ENCODE measurements at places on chromosomes 16 and 17. TPM values are rescaled to one million over a fixed set of nuclear protein-coding genes. Genes with fewer than 3 reads are reported as not detected.

DNA sequence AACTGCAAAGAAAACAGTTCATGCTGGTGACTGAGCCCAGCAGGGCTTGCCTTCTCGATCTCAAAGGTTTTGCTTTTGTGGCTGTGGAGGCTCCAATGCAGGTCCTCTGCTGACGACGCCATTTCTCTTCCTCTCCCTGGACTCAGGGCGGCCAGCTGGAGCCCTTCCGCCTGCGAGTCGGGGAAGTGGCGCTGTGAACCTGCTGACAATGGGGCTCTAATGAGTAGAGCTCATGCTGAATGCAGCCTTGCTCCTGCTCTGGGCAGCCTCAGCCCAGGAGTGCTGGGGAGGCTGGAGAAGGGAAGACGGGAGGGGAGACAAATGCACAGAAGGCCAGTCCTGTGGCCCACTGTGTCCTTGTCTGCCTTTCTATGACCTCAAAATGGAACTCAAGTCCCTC lies 43.8 kb downstream of the VAC14 start:
- DNase-seq, result no peak

Gene ALOX12
- total RNA-seq, result not detected

DNA sequence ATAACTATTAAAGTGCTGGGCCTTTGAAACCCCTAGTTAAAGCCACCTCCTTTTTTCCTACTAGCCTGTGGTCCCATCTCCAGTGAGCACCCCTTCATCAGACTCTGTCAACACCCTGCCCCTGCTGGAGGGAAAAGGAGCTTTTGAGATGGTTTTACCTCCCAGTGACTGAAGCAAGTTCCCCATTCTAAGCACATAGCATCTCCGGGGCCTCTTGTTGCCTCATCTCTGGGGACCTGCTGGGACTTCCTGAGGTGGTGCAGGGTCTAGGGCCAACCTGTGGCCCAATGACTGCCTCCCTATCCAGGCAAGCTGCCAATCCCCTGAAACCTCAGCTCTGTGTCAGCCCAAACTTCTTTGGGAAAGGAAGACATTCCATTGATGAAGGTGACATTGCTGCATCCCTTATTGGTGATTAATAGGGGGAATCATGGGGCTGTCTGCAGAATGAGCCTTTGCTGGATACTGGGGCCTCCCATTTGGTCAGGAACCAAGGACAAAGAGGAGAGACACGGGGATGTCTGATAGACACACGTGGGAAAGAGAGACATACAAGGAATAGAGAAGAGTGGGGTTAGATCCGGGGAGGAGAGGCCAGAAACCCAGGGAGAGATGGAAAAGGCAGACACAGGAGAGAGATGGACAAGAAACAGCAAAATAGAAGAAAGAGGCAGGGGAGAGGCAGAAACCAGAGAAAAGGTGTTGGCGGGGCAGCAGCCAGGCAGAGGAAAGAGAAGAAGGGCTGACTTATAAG lies 2.4 kb downstream of the C1QL1 start:
- DNase-seq, result no peak

Gene UBE2I
- 77.4 TPM for total RNA-seq

Gene ETV4
- total RNA-seq, result 7.2 TPM

- no peak for DNase-seq
Measured at GRCh38 chr17:82296511-82297279, 20.7 kb downstream of the CD7 start.

Gene USP43
- total RNA-seq, result 2.1 TPM

DNA sequence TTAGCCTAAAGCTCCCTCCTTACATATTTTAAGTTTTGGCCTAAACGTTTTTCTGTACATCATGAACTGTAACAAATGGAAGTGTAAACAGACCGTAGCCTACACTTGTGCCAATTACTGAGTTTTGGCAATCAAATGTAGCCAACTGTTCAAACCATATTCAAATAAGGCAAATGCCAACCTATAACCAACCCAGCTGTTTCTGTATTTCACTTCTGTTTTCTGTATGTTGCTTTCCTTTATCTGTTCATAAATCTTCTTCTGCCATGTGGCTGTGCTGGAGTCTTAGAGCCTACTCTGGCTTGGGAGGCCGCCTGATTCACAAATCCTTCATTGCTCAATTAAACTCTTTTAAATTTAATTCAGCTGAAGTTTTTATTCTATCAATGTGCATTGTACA lies 6.9 kb upstream of the C16orf78 start:
- DNase-seq, result no peak

GRCh38 chr16:2498531-2499253 lies 15.1 kb upstream of the ATP6V0C start:
- no peak for DNase-seq

Gene CEP112
- total RNA-seq, result 9.6 TPM

Gene TMED6
- total RNA-seq, result not detected

Gene LHX1
- not detected for total RNA-seq

Gene HBM
- not detected for total RNA-seq

GRCh38 chr16:89198417-89199240 lies 1.7 kb downstream of the SLC22A31 start:
- DNase-seq, result peak; percentile 42

- no peak for DNase-seq
Measured at GRCh38 chr16:89149386-89149785, 22.2 kb upstream of the CDH15 start.

Gene CEP295NL
- total RNA-seq, result 0.34 TPM

Gene HIC1
- 28.8 TPM for total RNA-seq

Gene CCL4
- total RNA-seq, result not detected

DNA sequence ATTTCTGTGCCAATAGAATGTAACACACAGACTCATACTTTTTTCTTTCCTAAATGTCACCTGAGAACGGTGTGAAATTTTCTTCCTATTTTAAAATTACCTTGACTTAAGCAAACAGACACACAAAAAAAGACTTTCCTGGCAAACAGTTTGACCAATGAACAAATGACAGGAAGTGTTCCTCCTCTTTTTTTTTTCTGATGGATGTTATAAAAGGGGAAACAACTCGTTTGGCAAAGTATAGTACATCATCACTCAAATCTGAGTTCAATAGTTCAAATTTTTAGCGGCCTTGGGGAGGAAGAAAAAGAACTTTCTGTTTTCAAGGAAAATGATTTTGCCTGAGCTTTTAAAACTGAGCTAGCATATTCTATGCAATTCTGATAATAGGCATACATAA lies 19.8 kb downstream of the HS3ST3A1 start:
- DNase-seq, result peak; percentile 35

GRCh38 chr16:2826591-2827373 lies 3.3 kb upstream of the ZG16B start:
- DNase-seq, result no peak

Gene MARVELD3
- not detected for total RNA-seq

Gene HSD3B7
- total RNA-seq, result 4.1 TPM

DNA sequence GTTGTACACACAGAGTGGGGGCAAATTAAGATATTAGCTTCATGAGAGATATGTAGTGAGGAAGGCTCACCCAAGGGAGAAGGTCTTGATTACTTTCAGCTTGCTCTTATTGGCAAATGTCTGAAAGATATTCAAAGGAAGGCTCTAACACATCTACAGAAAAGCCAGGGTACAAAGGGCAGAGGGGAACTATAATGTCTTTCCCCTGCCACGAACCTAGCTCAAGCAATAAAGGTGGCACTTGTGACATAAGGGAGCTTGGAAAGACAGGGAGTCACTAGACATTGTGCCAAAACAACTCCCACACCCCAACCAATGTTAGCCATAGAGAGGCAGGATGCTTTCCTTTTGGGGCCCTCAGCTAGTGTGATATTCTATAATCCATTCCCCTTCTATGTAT lies 52.2 kb upstream of the SOX9 start:
- no peak for DNase-seq

DNA sequence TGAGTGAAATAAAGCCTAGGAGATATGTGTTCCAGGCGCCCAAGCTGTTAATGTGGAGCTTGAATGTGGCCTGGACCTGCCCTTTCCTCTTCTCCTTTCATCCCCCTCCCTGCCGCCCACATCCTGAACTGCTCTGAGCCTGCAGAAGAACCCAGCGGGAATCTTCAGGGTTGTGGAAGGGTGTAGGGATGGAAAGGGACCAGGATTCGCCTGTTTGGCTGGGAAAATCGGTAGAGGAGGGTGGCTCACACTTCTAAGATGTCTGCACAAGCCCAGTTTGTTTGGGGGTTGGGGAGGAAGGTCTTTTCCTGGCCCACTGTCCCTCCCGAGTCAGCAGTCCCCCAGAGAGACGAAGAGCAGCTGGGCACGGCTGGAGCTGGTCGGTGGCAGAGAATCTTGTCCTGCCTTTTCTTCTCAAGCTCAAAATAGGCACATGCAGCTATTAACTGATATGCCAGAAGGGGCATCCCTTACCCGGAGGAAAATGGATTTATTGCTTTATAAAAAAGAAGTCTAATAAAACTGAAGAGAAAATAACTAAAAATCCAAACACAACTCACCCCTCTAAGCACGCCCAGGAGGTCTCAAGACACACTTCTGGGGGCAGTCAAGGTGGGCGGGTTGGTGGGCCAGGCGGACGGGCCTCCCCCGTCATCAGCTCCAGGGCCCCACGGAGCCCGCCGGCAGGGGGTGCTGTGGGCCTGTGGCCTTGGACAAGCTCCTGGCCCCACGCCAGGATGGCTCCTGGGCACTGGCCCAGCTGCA lies 11.5 kb upstream of the PITPNA start:
- peak; percentile 79 for DNase-seq

DNA sequence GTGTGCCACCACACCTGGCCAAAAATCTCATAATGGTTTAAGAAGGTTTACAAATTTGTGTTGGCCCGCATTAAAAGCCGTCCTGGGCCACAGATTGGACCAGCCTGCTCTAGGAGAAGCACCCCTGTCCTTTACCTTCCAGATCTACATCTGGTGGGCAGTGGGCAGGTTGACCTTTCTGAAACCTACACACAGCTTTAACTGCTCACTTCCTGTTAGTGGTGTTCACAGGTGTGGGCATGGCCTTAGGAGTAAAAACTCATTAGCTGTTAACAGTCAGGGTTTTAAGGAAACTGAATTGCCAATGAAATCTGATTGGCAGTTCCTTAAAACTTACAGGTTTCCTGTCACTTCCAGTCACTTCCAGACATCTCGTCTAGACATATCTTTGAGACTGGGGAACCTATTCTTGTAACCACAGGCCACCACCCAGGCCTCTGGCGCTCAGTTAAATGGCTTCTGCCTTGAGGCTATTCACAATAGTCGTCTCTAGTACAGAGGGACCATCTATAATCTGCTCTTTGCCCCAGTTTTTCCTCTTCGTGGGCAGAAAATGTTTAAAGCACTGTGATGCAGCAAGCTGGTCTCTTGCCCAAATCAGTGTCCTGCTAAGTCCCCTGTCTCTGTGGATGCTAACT lies 29.3 kb downstream of the GNGT2 start:
- DNase-seq, result no peak

Gene CDIPT
- 59.9 TPM for total RNA-seq

Gene PYY
- total RNA-seq, result not detected

DNA sequence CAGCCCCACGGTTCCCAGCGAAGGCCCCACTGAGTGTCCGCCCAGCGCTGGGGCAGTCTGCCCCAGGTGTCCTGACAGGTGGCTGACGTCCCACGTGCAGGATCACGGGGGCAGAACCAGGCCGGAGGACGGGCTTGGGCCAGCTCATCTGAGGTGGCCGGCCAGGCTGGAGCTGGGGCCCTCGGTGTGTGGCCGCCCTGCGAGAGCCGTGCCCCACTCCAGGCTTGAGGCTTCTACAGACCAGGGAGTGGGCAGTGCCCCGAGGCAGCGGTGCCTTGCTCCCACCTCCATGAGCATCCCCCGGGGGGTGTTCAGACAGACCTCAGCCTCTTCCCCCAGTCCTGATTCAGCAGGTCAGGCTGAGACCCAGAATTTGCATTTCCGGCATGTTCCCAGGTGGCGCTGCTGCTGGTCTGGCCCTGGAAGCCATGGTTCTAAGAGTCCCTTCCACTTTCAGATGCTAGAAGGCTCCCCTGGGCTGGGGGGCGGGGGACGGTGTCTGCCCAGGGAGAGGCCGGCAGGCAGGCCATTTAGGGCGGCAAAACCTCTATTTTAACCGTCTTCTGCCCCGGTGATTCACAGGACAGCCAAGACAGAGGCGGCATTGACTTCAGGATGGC lies 35.4 kb upstream of the PABPN1L start:
- DNase-seq, result no peak

Gene AOC3
- not detected for total RNA-seq

- peak; percentile 22 for DNase-seq
Measured at GRCh38 chr16:30901201-30902028, 5.0 kb downstream of the CTF1 start.

GRCh38 chr17:49798182-49798581 lies 9.7 kb downstream of the KAT7 start:
- no peak for DNase-seq

Gene TM4SF5
- not detected for total RNA-seq

Gene GLIS2
- 0.71 TPM for total RNA-seq

- DNase-seq, result no peak
Measured at GRCh38 chr17:64327201-64327930, 63.3 kb downstream of the PECAM1 start.

Gene CIBAR2
- not detected for total RNA-seq

Gene MEIOB
- not detected for total RNA-seq

Gene CENPV
- 66.0 TPM for total RNA-seq

GRCh38 chr17:82399041-82399441 lies 19.1 kb upstream of the HEXD start:
- DNase-seq, result peak; percentile 63

DNA sequence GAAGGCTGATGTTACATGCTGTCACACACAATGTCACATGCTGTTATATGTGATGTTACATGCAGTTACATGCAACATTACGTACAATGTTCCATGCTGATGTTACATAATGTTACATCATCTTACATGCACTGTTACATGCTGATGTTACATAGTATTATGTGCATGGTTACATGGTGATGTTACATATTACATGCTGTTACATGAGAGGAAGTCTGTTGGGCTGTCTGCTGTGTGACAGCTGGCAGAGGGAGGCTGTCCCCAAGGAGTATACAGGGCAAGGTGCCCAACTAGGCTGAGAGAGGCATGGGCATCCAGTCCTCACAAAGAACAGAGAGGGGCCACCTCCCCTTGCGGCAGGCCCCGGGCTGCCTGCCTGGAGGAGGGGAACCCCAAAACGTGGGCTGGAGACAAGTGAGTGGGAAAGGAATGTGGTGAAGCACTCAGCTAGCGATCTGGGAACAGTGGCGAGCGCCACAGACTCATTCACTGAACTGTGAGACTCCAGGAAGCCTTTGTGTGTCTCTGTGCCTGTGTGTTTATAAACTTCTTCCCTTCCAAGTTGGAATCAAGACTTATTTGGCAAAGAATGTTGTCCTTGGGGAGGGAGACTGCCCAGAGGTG lies 30.6 kb downstream of the TMEM92 start:
- DNase-seq, result no peak

DNA sequence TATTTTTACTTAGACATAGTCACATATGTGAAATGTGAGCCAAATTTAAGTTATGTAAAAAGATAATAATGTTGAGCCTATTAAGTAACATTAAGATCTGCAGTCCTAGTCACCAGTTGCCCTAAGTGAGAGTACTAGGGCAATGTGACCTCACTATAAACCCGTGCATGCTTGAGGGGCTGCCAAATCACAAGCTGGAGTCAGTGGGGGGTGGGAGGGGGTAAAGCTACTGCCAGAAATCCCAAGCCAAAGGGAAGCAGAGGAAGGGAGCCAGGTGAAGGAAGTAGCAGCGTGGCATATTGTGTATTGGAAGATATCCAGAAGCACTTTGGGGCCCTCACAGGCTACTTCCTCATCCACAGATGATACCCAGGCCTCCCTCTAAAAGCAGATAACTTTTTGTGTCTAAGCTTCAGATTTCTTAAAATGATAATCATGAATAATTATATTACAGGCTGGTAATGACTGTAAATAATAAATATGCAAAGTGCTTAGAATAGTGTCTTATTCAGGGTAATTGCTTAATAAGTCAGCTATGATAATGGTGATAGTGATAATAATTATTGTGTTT lies 134.1 kb downstream of the CA10 start:
- DNase-seq, result no peak

Gene SEPHS2
- 4.3 TPM for total RNA-seq

Data from SJSA1 (cell line).